ENCODE measurements at places on chromosomes 16 and 17.

DNA sequence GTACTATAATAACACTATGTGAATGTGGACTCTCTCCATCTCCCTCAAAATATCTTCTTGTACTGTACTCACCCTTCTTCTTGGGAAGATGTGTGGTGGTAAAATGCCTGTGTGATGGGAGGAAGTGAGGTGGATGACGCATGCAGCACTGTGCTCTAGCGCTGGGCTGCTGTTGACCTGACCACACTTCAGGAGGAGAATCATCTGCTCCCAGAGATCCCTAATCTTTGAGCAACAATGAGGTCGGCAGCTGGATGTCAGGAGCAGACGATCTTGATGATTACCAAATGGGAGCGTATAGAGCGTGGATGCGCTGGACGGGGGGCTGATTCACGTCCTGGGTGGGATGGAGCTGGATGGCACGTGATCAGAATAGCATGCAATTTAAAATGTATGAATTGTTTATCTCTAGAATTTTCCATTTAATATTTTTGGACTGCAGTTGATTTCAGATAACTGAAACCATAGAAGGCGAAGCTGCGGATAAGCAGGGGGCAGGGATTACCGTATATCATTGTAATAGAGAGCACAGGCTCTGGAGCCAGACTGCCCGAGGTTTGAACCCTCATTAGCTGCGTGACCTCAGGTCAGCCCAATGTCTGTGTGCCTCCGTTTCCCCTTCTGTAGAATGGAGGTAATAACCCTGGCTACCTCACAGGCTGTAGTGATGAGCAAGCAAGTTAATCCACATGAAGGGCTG is 23.7 kb upstream of the CYLD start:
- DNase-seq = no peak

DNA sequence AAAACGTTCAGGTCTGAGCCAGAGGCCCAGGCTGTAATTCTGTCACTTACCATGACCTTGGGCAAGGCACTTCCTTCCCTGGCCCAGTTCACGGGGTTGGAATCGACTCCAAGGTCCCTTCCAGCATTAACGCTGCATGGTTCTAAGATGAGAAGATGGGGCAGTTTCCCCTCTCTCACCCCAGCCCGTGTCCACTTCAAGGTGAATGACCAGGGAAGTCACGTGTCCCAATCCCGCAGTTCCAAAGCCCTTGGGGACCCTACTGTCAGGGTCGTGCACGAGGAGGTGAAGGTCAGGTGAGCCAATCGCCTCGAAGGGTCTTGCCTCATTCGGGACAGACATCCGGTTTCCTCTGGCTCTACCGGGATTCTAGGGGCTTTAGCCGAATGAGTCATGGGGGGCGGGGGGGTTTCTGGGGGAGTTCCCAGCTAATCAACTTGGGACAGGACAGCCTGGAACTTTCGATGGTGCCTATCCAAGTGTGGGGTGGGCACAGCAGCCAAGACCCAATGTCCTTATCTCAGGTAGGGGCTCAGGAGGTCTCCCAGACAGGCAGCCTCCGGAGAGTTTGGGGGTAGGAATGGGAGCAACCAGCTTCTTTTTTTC is 762 bp upstream of the CSF3 start:
- no peak for DNase-seq

DNA sequence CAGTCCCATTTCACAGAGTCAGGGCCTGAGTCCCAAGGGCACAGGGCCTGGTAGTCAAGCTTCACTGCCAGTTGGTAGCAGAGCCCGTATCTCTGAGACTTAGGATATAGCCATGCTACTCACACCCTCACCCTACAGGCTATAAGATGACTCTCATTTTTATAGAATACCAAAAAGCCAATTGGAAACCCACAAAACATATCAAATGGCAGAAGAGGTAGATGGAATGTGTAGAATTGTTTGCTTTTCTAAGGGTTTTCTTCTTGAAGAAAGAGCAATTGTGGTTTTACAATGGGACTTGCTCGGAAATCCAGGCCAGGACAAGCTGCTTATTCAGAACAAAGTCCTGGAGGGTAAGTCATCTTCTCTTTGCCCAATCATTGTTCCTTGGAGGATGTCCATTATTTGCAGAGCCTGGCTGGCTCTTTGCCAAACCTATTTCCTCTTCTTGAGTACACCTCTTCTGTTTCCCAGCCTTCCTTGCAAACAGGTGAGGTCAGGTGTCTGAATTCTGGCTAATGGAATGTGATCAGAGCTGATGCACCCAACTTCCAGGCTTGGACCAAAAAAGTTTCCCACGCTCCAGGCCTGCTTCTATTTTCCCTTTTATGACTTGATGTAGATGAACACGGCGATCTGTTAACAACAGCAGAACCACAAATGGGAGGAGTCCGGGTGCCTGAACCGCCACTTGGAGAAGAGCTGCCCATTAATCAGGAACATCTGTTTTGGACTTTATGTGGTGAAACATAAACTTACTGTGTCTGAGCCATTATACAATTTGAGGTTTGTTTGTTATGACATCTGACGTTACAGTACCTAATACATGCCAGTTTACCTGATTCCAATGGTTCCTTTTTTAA is 16.9 kb upstream of the CCL22 start:
- no peak for DNase-seq

GRCh38 chr16:6704306-6704930 is 628.2 kb upstream of the RBFOX1 start:
- DNase-seq = no peak

Data from 8988T (cell line).